Progenitor cell of endocrine pancreas (in vitro differentiated cells): ENCODE measurements at places on chromosomes 4 and X. TPM values are rescaled to one million over a fixed set of nuclear protein-coding genes. Genes with fewer than 3 reads are reported as not detected.
A peak's percentile ranks its signal among the peaks of the same experiment; 100 is the strongest.

Gene ARHGEF6
- 0.31 and 0.42 TPM in 2 replicates for total RNA-seq

GRCh38 chr4:2352171-2352570 lies 66.3 kb downstream of the ZFYVE28 start:
- DNase-seq = no peak
- H3K27me3 ChIP-seq = no peaks in the 10 kb centered on the region
- H3K27ac ChIP-seq = no peak overlapping the region
- no peak overlapping the region for H3K4me3 ChIP-seq

Gene RBMXL3
- total RNA-seq = not detected in 2 replicates

- H3K27me3 ChIP-seq = peaks cover 36% of the 10 kb centered on the region
- peaks cover 13% of the 10 kb centered on the region for H3K4me1 ChIP-seq
- no peak overlapping the region for H3K27ac ChIP-seq
- no peak for DNase-seq
- H3K4me3 ChIP-seq = no peak overlapping the region
Observed at GRCh38 chr4:88005076-88005475, 2.4 kb upstream of the PKD2 start.

DNA sequence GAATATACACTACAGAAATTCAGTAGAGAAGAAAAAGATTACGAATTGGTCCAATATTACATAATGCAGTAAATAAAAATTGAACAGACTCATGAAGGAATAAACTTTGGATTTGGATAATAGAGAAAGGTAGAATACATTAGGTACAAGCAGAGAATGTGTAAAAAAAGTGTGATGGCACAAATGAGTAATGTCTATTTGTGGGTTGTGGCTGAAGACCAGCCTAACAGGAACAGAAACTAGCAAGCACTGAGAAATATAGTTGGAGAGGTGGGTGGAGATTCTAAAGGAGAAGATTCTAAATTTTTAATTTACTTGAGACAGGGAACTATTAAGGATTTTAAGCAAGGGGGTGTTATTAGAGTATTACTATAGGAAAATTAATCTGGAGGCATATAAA lies 15.2 kb upstream of the CLOCK start:
- H3K36me3 ChIP-seq = no peaks in the 10 kb centered on the region
- no peak overlapping the region for H3K4me3 ChIP-seq
- no peak overlapping the region for H3K27ac ChIP-seq
- no peak for DNase-seq
- H3K27me3 ChIP-seq = peaks cover 74% of the 10 kb centered on the region

Gene CXCL5
- 0.34 and 0.58 TPM in 2 replicates for total RNA-seq

Gene HAND2
- total RNA-seq = 2.5 and 3.9 TPM in 2 replicates

GRCh38 chr4:182694551-182694950 lies 222.6 kb downstream of the DCTD start:
- H3K27me3 ChIP-seq = no peaks in the 10 kb centered on the region
- peaks cover 5% of the 10 kb centered on the region for H3K36me3 ChIP-seq
- DNase-seq = no peak
- no peak overlapping the region for H3K4me3 ChIP-seq
- H3K4me1 ChIP-seq = no peaks in the 10 kb centered on the region

GRCh38 chr4:57710053-57710452 lies 599.9 kb upstream of the IGFBP7 start:
- H3K4me3 ChIP-seq = no peak overlapping the region
- no peak overlapping the region for H3K27ac ChIP-seq
- no peak for DNase-seq
- H3K27me3 ChIP-seq = no peaks in the 10 kb centered on the region

GRCh38 chr4:186891859-186892486 lies 168.3 kb upstream of the FAT1 start:
- no peak overlapping the region for H3K27ac ChIP-seq
- H3K4me1 ChIP-seq = peaks cover 6% of the 10 kb centered on the region
- H3K36me3 ChIP-seq = peaks cover 2% of the 10 kb centered on the region

GRCh38 chr4:149135062-149135461 lies 680.6 kb downstream of the IQCM start:
- DNase-seq = no peak
- peaks cover 3% of the 10 kb centered on the region for H3K27me3 ChIP-seq
- H3K36me3 ChIP-seq = peaks cover 1% of the 10 kb centered on the region
- no peak overlapping the region for H3K4me3 ChIP-seq
- peaks cover 3% of the 10 kb centered on the region for H3K4me1 ChIP-seq
- no peak overlapping the region for H3K27ac ChIP-seq

DNA sequence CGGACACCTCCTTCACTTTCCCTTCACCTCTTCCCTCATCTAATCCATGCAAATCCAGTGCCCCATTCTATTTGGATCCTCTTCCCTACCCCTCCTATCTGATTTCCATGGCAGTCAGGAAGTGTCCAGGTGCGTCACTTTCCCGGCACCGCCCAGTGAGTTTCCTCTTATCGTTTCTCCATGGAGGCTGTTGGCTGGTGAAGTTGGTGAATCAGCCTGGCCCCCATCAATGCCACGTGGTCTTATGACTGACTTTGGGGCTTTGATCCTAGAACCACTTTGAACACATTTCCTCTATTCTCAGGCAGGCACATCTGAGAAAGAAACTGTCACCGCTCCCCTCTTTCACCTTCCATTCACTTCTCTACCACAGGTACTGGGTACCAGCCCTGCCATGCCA lies 137.8 kb downstream of the CEP135 start:
- H3K27me3 ChIP-seq = no peaks in the 10 kb centered on the region
- H3K27ac ChIP-seq = no peak overlapping the region
- H3K36me3 ChIP-seq = peaks cover 8% of the 10 kb centered on the region
- H3K4me3 ChIP-seq = no peak overlapping the region

Gene CT55
- total RNA-seq = 0.40 TPM in 1 of 2 replicates, not detected in the other

Gene PDZD4
- total RNA-seq = 4.5 and 4.8 TPM in 2 replicates

GRCh38 chrX:31223817-31224216 lies 152.0 kb upstream of the FTHL17 start:
- no peak for DNase-seq
- H3K4me3 ChIP-seq = no peak overlapping the region
- no peaks in the 10 kb centered on the region for H3K27me3 ChIP-seq
- H3K27ac ChIP-seq = no peak overlapping the region

Gene SPON2
- total RNA-seq = 1.9 and 2.2 TPM in 2 replicates

- no peaks in the 10 kb centered on the region for H3K27me3 ChIP-seq
- peak; percentile 16 for DNase-seq
- peaks cover 12% of the 10 kb centered on the region for H3K4me1 ChIP-seq
Observed at GRCh38 chrX:15269618-15270521, at the start of gene ASB9. Gene ASB9 (minus strand): TSS chrX:15270083. CDS start chrX:15269874, 209 bp downstream.

Gene SCRG1
- total RNA-seq = not detected in 2 replicates
